ENCODE measurements at places on chromosomes 2 and 18.
A peak's percentile ranks its signal among the peaks of the same experiment; 100 is the strongest.

DNA sequence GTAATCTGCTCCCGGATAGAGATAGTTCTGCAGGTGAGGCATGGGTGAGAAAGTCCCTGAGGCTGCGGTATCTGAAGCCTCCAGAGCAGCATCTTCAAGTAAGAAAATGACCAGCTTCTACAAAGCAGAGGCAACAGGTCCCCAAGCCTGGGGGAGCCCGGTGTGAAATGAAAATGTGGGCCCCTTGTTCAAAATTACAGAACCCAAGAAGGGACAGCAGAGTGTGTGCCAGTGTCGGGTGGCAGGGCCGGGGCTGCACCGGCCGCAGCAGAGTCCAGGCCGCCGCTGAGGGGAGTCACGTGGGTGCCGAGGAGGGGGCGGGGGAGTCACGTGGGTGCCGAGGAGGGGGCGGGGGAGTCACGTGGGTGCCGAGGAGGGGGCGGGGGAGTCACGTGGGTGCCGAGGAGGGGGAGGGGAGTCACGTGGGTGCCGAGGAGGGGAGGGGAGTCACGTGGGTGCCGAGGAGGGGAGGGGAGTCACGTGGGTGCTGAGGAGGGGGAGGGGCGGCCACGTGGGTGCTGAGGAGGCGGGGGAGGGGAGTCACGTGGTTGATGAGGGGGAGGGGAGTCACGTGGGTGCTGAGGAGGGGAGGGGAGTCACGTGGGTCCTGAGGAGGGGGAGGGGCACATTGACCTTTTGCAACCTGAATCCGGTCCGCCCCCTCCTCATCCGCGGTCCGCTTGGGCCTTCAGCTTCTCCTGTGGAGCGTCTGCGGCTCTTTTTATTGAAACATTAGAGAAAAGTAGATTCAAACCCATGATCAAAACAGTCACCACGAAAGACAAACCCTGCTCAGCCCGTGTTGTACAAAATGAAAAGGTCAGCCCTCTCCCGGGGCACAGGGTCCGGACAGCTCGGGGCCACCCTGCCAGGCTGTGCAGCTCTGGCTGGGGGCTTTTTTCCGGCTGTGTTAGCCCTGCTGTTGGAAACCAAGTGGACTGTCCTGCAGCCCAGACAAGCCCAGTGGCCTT lies 10.4 kb downstream of the COLEC11 start:
- peak; percentile 53 for DNase-seq

GRCh38 chr2:7057865-7058400 lies 140.7 kb downstream of the RNF144A start:
- peak; percentile 51 for DNase-seq

DNA sequence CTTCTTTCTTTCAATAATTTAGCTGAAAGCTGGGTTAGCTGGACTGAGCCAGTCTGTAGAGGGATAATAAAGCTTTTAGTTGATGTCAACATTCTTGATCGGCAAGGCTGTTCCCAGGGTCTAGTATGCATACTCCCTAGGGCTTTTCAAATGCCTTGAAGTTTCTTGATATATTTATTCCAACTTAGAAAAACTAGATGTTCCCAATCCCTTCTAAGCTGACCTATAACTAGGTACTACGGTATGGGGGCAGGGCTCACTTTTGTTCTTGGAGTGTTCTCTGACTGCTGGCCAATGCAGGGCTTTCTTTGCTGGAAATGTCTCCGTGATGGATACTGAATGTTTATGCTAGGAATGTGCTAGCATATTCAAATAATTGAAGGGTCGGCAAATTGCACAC lies 258.6 kb upstream of the TANK start:
- no peak for DNase-seq

DNA sequence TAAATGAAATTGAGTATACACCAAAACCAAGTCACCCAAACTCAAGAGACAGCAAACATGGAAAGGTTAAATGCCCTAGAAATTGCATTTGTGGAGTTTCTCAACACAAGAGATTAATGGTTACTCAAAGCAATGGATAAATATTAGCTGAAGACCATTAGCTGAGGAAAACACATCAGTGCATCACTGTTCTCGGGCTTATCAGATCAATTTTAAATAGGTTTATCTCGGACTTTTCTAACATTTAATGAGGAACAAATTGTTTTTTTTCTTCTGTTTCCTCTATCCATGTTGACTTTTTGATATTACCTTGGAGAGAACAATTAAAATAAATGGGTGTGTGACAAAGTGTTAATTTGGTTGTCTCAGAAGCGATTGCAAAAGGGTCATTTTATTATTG lies 105.4 kb upstream of the PIK3C3 start:
- no peak for DNase-seq

DNA sequence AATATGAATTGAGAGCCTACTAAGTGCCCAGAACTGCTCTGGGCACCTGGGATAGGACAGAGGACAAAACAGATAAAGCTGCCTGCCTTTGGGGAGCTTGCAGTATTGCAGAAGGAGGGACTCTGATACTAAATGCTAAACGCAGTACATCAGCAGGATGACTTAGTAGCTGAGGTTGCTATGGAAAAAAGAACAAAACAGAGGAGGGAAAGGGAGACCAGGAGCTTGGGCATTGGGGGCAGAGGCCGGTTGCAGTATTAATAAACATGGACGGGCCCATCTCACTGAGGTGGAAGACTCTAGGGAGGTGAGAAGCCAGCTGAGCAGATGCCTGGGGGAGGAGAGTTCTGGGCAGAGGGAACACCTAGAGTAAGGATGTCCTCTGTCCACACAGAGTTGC lies 66.1 kb upstream of the SP3 start:
- DNase-seq, result no peak

DNA sequence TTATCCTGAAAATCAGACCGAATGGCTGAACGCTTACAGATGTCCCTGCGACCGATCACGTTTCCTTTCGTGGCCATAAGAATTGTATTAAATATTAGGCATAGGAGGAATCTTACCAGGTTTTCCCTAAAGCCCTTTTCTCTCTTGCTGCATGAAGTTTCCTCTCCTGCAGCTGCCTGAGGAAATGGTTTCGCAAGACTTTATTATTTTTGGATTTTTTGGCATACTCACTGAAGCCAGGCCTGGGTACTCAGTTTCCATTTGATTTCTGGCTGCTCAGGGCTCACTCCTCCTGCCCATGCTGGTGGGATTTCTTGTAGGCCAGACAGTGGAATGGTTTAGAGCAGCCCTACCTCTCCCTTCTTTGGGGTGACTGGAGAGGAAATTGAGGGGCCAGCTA lies 114.0 kb downstream of the KLHL29 start:
- DNase-seq, result no peak

GRCh38 chr18:77059294-77059916 lies 73.2 kb downstream of the MBP start:
- peak; percentile 93 for DNase-seq

DNA sequence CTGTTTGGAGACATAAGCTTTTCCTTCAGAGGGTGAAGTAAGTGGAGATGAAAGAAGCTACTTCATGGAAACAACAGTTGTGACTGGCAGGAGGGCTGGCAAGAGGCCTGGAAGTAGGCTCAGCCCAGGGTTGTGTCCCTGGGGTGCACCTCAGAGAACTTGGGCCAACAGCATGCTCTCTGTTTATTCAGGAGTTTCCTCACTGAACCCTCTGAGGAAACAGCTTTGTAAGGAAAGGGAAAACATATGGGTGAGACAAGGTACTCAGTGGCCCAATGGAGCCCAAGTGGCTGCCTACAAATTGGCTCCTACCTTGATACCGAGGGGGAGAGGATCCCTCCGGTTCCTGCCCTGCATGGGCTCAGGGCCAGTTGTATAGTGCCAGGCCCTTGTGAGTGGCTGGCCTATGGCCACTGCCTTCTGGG lies 115.5 kb upstream of the ITGA6 start:
- DNase-seq, result no peak

DNA sequence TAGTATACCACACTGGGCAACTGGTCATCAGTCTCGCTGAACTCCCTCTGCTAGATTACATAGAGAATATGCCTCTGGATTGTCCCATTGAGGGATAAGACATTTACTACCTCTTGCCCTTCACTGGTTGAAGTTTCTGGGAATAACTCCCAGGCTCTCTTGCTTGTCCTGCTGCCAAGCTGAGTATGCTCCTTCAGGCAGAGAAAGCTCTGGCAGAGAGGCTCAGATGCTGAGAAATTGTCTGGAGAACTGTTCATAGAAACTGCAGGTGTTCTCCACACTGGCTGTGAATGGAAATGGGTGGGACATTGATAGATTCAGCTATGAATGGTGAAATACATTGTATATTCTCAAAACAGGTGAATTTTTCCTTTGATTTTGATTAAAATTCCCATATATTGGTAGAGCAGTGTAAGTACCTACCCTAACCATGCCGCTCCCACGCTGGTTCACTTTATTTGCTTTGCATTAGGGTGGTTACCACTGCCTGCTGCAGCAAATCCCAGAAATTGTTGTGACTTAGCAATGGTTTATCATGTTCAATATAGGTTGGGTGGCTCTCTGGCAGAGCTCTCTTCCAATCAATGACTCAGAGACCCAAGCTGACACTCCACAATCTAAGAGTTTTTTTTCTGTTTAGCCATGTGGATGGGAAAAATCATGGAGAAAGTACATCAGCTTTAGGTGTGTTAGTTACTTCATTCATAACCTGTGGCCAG lies 36.7 kb downstream of the FAM117B start:
- no peak for DNase-seq

- DNase-seq, result peak; percentile 13
These were observed 312.8 kb upstream of the FANCL start for GRCh38 chr2:58553937-58554336.

- DNase-seq, result no peak
These were observed 50.4 kb upstream of the CNGA3 start for GRCh38 chr2:98295721-98296414.

DNA sequence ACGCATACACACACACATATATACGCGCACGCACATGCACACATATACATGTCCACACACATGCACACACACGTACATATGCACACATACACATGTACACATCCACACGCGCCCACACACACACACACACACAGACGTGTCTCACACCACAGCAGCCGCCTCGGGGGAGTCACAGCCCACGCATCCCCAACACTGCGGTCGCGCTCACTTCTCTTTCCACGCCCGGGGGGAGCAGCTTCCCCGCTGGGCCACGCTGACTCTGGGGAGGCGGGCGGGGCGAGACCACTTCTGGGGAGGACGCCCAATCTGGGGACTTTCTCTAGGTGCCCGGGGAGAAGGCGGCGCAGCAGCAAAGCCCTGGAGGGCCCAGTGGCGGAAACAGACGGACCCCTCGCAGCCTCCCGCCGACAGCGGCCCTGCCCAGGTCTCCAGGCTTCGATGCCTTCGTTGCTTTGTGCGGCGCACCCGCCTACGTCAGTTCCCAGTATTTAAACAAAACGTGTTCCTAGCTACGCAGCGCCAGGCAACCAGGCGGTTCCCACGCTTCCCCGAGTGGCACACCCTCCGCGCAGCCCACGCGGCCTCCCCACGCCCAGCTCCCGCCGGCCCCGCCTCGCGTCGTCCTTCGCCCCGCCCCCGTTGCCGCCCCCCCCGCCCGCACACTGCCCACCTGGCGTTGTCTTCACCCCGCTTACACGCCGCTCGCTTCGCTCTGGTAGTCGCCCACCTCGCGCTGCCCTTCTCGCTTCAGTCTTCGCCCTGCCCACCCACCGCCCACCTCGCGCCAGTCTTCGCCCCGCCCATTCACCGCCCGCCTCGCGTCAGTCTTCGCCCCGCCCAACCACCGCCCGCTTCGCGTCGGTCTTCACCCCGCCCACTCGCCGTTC lies 810 bp upstream of the RBFA start:
- DNase-seq, result no peak

GRCh38 chr2:139360654-139361053 lies 580.5 kb upstream of the NXPH2 start:
- no peak for DNase-seq

DNA sequence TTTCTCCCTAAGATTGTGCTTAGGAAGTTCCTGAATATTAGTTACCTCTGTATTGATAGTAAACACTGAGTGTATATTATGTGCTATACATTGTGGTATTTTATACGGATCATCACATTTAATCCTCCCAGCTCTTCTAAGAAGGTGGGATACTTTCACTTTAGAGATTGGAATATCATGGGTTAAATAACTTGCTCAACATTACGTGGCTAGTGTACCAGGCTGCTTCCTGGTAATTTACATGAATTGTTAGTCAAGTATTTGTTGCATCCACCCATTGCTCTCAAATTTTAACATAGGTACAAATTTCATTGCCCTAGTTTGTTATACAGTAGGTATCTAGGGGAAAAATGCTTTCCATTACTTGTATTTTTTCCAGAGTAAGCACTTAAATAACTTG lies 21.4 kb downstream of the FAM98A start:
- DNase-seq, result no peak

GRCh38 chr18:35938562-35938961 lies 33.9 kb upstream of the RMP24 start:
- DNase-seq, result no peak

DNA sequence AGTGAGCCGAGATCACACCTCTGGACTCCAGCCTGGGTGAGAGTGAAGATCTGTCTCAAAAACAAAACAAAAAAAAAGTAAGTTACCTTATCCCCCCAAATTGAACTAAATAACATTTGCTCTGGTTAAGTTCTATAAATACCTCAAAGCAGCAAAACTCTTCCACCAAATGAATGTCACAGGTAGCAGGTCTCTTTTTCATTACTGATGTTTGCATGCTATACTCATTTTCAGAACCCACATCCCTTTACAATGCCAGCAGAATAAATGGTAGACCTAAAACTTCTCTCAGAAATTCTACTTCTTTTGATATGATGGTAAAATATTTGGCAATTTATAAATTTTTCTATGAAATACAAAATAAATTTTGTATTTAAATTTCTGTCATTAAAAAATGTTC lies 22.3 kb downstream of the INO80D start:
- DNase-seq, result no peak

DNA sequence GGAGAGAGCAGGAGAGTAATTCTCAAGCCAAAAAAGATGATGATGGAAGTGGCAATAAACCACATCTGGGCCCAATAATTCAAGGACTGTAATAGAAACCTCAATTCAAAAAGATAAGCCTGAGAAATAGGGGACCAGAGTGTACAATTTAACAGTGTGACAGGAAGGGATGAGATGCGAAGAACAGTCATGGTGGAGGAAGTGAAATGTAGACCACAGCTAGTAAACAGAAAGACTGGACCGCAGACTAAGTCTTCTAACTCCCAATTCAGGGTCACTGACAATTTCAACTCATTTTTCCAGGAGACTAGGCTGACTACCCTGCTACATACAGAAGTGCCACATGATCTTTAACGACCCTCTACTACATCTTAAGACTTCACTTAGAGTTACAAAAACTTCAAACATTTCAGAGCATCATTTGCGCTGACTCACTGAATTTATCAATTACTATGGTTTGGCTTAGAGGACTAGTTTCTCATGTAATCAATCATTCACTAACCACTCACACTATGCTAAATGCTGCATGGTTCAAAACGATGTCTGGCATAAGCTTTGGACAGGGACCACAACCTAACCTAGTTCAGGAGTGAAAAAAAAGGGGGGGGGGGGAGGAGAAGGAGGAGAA lies 9.0 kb downstream of the CUL3 start:
- DNase-seq, result peak; percentile 53

GRCh38 chr2:178761759-178762371 lies 45.4 kb downstream of the TTN start:
- DNase-seq, result peak; percentile 80

- DNase-seq, result no peak
These were observed 17.4 kb upstream of the ANKRD53 start for GRCh38 chr2:70960833-70961647.

GRCh38 chr2:44706681-44707553 lies 234.6 kb upstream of the SIX3 start:
- no peak for DNase-seq

All from hematopoietic multipotent progenitor cell treated with erythropoietin and hydrocortisone succinate and interleukin-3 and kit ligand, for 6 days (in vitro differentiated cells).